Lung (tissue), 17 donors: ENCODE measurements at places on chromosomes 6 and 20. TPM values are rescaled to one million over a fixed set of nuclear protein-coding genes. Genes with fewer than 3 reads are reported as not detected.

Gene MBOAT1
- 2.3 TPM for polyA plus RNA-seq

Gene MAS1
- 0.02 TPM for polyA plus RNA-seq

Gene LY6G6F
- polyA plus RNA-seq, result not detected

Gene HLA-DOA
- 12.8 TPM for polyA plus RNA-seq

Gene CGA
- polyA plus RNA-seq, result not detected

Gene RFX6
- not detected for polyA plus RNA-seq
